ENCODE measurements at places on chromosomes 5 and 9.

GRCh38 chr5:96563816-96564215 lies 98.4 kb upstream of the CAST start:
- no peak for DNase-seq

GRCh38 chr5:130111746-130112145 lies 207.5 kb downstream of the CHSY3 start:
- DNase-seq, result no peak

DNA sequence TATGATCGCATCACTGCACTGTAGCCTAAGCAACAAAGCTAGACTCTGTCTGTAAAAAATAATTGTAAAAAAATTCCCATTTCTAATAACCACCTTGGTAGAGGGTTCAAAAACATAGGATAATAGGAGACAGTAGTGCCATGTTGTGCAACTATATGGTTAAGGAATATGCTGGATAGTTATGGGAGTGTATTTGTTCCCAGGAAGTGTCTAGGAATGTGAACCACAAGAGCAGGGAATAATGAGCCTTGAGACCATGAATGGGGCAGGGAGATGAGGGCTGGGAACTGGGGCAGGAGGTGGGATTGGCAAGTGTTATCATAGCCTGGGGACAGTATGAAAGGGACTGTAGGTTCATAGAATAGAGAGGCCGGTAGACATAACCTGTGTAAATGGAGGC lies 50.4 kb downstream of the RUSC2 start:
- no peak for DNase-seq

GRCh38 chr9:110021891-110022290 lies 186.1 kb downstream of the C9orf152 start:
- DNase-seq, result no peak

DNA sequence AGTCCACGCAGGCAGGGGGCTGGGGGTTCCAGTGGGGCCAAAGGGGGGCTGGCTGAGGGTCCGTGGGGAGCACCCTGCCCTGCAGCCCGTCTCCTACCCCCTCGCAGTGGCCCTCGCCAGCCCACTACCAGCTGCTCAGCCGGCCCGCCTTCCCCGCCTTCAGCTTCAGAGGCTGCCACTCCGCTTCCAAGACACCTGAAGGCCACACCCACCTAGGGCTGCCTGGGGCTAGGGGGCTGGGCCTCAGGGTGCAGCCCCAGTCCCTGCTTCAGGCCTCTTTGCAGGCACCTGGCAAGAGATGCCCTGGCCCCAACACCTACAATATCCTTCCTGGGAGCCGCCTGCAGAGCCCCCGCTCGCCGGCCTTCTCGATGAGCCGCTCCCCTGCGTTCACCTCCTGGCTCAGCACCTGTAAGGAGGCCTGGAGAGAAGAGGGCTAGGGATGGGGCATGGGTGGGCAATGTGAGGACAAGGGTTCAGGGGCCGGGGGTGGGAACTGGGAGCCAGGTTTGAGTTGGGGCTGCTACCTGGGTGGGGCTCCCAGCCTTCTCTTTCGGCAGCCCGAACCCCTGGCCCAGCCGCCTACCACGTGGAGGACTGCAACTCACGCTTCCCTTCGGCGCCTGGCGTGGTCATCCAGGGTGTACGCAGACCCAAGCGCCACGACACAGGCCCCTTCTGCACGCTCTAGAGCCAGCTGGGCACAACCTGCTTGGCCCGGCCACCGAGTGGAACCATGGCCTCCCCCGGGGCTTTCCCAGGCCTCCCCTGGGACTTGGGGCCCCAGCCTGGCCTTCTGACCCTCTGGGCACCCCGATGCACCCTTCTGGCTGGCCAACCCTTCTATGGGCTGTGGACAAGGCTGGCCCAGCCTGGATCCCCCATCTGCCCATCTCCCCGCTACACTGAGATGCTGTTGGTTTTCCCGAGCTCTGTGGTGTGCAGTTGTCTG lies 1.7 kb downstream of the STPG3 start:
- DNase-seq, result no peak

DNA sequence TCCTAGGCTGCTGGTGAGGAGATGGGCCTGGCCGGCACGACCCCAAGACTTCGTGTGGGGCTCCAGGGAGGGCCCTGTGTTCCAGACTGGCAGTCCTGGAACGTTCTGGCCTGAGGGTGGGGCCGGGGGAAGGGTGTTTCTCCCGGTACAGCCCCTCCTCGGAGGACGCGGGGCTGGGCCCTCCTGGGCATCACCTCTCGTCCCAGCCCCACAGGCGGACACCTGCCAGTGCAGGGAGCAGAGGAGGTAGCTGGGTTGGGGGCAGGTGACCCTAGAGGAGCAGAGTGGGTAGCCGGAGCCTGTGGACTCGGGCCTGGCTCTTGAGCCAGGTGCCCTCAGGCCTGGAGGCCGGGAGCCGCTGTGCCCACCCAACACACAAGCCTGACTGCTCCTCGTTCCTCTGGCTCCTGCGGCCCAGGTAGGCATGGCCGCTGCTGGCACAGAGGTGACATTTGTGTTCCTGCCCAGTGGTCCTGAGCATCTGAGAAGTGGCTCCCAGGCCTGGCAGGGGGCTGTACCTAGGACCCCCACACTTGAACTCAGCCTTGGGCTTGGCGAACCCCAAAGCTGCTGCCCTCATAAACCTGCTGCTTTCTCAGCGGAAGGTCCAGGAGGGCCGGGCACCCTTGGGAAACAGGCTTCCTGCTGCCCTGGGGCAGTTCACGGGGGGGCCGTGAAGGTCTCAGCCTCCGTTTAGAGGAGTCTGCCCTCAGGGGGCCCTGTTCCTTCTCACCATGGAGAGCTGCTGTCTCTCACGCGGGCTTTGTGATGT lies 817 bp downstream of the SLC6A19 start:
- DNase-seq, result no peak

DNA sequence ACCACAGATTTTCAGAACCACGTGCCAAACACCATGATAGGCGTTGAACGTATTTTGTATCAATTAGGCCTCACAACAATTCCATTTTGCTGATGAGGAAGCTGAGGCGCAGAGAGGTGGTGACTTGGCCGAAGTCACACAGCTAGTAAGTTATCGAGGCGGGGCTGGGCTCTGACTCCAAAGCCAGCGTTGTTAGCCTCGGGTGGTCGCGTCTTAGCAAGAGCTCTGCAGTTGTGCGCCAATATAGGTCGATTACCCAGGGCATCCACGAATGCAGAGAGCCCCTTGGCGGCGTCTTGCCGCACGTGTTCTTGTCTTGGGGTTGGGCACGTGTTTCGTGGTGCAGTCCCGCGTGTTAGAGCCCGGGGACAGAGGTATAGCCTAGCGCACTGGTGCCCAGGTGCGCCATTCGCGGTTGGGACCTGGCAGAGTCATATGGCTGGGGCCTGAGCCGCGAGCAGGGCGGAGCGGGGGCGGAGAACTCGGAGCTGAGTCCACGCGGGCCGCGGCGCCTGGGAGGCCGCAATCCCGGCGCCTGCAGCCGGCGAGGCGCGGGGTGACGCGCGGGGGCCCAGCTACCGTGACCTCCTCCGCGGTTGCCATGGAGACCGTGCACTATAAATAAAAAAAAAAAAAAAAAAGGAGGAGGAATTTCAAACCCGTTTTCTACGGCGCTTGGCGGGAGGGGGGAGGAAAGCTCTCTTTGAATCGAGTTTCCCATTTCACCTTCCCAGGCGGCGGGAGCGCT lies 62.3 kb downstream of the CXXC5 start:
- DNase-seq, result no peak

All from KG1 (cell line).